Activated T-helper 17 cell treated with anti-CD3 and anti-CD28 coated beads, Interleukin-2, amount 50 U/mL, for 72 hours (primary cell): ENCODE measurements at places on chromosomes 13 and 19. TPM values are rescaled to one million over a fixed set of nuclear protein-coding genes. Genes with fewer than 3 reads are reported as not detected.

DNA sequence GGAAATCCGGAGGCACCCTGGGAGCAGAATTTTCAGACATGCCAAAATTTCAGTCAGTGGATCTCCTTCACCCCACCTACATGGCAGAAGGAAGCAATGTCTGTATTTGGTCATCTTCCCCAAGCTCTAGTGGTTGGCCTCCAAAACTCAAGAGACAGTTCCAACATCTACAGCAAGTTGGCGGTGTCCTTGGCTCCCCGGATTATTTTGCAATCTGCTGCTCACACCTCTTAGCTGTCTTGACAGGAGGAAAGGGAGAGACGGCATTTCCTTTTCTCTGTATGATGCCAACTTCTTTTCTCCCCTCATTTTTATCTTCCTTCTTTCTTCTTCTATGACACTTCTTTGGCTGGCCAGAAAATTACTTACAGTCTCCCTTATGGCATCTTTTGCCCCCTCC is 159.9 kb downstream of the SUCLA2 start:
- no peak for ATAC-seq

- no peak for ATAC-seq
These were observed 440.0 kb downstream of the TSHZ3 start for GRCh38 chr19:30909216-30909615.

- peak; percentile 56 for ATAC-seq
These were observed 17.9 kb downstream of the PPP1R37 start for GRCh38 chr19:45110851-45111266.

DNA sequence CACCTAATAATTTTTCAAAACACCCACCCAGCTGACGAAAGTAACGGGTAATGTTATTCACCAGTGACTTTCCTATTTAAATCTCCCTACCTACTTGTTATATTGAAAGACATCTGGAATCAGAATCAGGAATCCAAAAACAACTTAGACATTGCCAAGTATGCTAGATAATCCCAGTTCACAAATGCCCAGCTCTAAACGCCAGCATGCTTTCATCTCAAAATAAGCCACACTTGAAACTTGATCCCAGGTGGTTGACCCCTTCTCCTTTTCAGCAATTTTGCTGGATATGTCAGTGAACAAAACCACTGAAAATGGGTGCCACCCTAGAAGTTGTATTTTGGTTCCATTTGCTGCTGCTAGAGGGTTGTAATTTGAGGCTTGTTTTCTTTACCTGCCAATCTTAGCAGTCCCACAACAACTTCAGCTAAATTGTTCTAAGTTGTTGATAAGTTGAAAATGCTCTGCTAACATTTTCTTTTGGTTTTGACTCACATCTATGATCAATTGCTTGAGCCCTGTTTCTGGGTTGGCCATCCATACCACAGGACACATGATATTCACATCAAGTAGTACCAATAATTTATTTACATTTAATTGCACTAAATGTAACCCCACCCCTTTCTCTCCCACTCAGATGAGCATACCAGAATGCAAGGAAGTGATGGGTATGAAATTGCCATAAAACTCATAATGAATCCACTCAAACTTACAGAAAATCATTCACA is 66.4 kb downstream of the DCT start:
- ATAC-seq, result no peak

DNA sequence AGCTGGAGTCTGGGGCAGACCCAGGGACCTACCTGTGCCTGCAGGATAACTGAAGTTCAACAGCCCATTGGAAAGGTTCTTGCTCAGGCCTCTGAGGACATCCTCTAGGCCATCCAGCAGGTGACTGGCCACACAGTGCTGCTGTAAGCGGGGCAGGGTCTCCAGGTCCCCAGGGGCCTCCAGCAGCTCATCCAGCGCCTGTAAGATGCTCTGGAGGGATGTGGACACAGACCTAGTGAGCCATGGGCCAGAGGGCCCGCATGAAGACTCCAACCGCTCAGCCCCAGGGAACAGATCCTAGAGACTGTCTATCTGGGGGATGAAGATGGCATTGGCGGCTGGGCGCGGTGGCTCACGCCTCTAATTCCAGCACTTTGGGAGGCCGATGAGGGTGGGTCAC is 14.0 kb downstream of the ADGRE2 start:
- ATAC-seq, result no peak

DNA sequence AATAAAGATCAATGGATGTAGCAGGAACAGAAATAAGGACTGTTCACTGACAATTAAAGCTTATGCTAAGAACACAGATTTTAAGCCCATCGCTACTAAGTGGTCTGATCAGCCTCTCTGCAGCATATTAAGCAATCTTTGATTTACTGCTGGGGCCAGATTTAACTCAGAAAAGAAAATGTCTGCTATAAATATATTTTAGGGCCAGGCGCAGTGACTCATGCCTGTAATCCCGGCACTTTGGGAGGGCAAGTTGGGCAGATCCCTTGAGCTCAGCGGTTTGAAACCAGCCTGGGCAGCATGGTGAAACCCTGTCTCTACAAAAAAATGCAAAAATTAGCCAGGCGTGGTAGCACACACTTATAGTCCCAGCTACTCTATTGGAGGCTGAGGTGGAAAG is 43.0 kb downstream of the METTL21C start:
- no peak for ATAC-seq

- peak; percentile 27 for ATAC-seq
These were observed 4.6 kb downstream of the CAPN12 start for GRCh38 chr19:38739440-38740256.

- ATAC-seq, result peak; percentile 1
These were observed 638 bp downstream of the USPL1 start for GRCh38 chr13:30618186-30618929.

DNA sequence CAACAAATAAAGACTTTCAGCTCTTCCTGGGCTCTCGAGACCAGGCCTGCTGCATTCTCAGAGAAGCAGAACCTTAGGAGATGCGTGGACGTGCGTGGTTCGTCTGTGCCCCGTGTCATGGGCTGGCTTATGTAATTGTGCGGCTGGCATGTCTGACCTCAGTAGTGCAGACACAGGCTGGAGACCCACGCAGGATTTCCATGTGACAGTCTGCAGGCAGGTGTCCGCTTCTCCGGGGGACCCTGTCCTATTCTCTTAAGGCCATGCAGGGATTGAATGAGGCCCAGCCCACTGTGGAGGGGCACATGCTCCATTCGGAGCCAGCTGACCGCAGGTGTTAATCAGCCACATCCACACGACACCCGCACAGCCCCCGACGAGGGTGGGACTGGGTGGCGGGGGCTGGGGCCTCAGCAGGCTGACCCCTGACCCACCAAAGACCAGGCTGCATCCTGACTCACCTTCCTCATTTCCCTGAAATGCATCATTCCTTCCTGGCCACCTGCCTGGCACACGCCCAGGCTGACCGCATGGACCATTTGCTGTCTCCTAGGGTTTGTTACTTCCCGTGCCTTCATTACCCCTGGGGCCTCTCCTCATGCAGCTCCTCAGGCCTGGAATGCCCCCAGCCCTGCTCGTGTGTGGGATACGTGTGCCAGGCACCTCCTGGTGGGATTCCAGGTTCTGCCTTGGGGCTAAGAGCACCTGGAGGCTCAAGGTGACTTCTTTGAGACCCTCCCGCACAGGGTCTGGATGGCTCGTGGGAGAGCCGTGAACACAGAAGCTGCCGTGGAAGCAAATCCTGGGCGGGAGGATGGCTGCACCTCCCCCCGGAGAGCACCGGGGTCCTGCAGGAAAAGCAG is 10.7 kb upstream of the MCF2L start:
- no peak for ATAC-seq

DNA sequence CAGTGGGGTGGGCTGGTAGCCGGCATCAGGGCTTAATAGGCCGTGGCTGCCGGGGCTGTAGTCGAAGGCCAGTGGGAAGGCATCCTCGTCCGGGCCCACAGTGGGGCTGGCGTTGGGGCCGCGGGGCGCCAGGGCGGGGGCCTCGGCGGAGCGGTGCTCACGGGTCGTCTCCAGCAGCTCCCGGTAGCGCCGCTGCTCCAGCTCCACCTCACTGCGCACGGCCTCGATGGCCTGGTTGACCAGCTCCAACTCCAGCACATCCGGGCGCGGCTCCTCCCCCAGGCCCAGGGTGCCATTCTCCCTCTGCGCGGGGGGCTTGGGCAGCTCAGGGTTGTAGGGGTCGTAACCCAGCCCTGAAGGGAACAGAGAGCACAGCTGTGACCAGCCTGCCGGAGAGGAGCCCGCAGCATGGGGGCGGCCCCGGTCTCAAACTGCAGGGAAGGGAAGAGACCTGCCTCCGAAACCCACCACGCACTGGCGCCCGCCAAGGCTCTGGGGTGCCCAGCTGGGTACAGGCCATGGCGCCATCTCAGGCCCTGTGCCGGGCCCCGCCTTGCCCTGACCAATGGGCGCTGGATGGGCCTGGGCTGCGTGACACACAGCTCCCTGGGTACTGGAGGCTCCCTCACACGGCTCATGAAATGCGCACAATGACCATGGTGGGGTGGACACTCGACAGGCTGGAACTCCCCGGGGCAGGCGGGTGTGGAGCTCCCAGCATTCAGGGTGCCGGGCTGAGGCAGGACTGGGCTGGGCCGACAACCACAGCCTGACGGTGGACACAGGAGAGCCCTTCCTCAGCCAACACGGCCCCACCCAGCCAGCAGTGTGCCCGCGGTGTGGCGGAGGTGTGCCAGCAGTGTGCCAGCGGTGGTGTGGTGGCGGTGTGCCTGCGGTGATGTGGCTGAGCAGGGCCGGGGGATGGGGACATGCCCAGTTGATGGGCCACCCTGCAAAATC is 16.5 kb upstream of the ATP8B3 start:
- ATAC-seq, result no peak

GRCh38 chr19:35404879-35405622 is 34.2 kb downstream of the GPR42 start:
- ATAC-seq, result peak; percentile 96

DNA sequence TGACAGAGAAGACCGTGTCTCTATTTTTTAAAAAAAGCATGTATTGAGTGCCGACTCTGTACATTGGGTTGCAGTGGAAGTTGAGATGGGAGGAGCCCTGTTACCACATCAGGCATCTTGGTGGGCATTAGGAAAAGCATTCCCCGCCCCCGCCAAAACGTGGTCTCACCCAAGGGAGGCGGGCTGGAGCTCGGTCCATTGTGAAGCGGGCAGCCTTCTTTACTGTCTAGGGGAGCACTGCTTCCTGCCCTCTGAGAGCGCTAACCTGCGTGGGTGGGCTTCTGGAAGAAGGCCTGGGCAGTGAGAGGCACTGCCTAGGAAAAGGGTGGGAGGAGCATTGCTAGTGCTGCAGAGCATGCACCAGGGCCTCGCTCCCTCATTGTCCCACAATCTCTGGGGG is 3.9 kb downstream of the NR1H2 start:
- no peak for ATAC-seq

DNA sequence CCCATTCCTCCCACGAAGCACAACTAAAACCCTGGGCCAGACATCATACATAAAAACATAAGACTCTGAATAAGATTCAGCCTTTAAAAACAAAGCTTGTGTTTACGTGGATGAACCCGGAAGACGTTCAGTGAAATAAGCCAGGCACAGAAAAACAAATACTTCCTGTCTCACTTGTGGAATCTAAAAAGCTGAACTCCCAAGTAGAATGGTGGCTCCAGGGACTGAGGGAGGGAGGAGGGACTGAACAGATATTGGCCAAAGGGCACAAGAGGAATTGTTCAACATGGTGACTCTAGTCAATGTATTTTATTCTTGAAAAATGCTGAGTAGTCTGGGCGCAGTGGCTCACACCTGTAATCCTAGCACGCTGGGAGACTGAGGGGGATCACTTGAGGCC is 35.7 kb upstream of the TPM4 start:
- no peak for ATAC-seq

DNA sequence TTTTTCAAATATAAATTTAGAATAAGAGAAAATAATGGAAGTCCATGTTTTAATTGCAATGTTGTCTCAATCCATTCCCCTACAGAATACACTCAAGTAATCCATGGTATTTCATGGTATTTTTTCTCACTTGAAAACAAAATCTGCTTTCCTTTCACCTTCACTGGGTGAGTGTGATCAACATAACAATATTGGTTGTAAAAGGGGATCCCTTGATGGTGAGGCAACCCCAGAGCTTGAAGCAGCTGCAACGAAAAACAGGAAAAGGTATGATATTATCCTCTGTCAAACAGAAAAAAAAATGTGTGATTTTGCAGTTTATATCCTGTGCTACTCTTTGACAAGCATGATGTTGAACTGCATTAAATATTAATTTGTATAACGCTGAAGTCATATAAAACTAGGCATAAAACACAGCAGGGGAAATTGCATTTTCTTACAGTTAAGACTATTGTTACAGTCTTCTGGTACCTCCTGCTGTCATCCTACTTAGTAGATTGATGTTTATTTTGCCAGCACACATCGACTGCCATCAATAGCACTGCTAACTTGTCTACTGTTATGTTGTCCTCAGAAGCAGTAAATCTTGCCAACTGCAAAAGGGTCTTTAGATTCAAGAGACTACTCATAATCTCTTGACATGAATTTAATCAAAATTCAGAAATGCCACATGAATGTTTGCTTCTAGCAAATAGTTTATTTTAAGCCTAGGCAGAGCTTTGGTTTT is 373.1 kb upstream of the MIR17HG start:
- no peak for ATAC-seq

- ATAC-seq, result peak; percentile 68
These were observed at the start of gene PTPRS for GRCh38 chr19:5340637-5341447. Gene PTPRS, minus strand, starts transcription at chr19:5340812. Its CDS starts 54,672 bp downstream, at chr19:5286140.

DNA sequence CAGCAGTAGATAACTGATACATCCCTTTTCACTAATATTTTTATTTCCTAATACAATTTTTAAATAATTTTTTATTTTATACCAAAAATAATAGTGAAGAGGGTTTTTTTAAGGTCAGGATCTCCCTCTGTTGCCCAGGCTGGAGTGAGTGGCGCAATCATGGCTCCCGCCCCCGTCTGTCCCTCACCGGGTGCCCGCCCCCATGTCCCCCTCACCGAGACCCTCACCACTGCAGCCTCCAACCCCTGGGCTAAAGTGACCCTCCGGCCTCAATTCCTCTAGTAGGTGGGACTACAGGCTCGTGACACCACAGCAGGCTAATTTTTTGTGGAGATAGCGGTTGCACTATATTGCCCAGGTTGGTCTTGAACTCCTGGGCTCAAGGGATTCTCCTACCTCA is 17.8 kb upstream of the ZNF846 start:
- ATAC-seq, result no peak

IGFL2 gene
- total RNA-seq, result not detected

NBEA gene
- total RNA-seq, result 0.79 TPM

CCDC97 gene
- total RNA-seq, result 35.1 TPM

KL gene
- not detected for total RNA-seq

IZUMO1 gene
- total RNA-seq, result not detected

ZNF625 gene
- 2.2 TPM for total RNA-seq

PRTN3 gene
- total RNA-seq, result not detected

ZGLP1 gene
- total RNA-seq, result 6.6 TPM

FBXO27 gene
- 0.66 TPM for total RNA-seq

PSG6 gene
- total RNA-seq, result not detected

LGALS4 gene
- 1.2 TPM for total RNA-seq
